Esophagus squamous epithelium (tissue), 5 donors: ENCODE measurements at places on chromosomes 2 and 18.

GRCh38 chr2:31192396-31192795, 24.9 kb downstream of the CAPN14 start:
- no peak overlapping the region for H3K27ac ChIP-seq
- no peak overlapping the region for H3K4me3 ChIP-seq
- H3K27me3 ChIP-seq: no peaks in the 10 kb centered on the region

GRCh38 chr2:70448041-70448440, 105.6 kb downstream of the TGFA start:
- no peaks in the 10 kb centered on the region for H3K36me3 ChIP-seq
- no peak overlapping the region for H3K4me3 ChIP-seq
- no peaks in the 10 kb centered on the region for H3K4me1 ChIP-seq
- no peak overlapping the region for H3K27ac ChIP-seq
- DNase-seq: no peak

- no peaks in the 10 kb centered on the region for H3K36me3 ChIP-seq
- H3K4me3 ChIP-seq: no peak overlapping the region
- no peaks in the 10 kb centered on the region for H3K27me3 ChIP-seq
- no peak for DNase-seq
- no peaks in the 10 kb centered on the region for H3K4me1 ChIP-seq
These were observed 93.4 kb upstream of the ZBTB14 start for GRCh38 chr18:5388896-5389295.

DNA sequence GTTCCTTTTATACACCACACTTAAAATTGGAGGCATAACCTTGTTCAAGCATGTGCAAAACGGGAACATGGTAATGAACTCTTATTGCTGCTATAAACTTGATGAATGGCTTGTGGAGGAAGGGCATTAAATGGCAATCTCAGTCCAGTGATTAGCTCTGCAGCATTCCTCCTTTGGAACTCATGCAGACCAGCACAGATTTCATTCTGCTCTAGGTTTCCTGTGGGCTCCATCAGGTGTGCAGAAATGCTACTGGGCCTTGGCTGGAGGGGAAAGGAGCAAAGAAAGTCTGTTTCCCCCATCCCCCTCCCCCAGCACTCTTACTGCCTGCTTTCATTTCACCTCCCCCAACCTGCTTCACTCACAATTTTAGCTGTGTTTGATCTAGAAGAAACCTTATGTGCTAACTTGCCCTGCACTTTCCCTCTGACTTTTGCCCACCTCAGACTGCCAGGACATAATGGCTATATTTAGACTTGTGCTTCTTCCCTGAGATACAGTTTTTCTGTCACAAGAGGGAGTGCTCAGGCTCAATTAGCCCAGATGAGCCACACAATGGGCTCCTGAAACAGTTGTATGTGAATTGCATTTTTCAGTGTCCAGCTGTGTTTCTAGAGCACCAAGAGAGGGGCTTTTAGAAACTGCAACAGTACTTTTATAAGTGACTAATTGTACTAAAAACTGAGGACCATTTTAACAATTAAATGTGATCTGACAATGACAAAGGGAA, 109.8 kb downstream of the FSHR start:
- H3K36me3 ChIP-seq: no peaks in the 10 kb centered on the region
- no peak overlapping the region for H3K4me3 ChIP-seq
- H3K27ac ChIP-seq: no peak overlapping the region
- DNase-seq: no peak
- no peaks in the 10 kb centered on the region for H3K4me1 ChIP-seq
- H3K27me3 ChIP-seq: no peaks in the 10 kb centered on the region

DNA sequence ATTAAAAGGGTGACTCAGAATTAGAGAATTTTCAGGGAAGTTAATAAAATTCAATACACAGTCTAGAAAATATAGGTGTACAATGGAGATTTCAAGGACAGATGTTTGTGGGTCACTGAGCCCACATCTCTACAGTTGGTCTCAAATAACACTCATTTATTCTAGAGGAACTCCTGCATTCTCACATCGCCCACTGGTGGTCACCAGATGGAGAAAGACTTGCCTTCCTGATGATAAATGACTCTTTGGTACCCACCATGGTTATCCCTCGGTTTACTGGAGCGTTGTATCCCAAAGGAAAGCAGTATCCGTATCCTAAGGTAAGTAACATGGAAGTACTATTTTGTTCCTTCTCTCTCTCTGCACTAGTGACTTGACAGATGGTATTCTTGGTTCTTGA, 1297.1 kb downstream of the DPP10 start:
- H3K4me1 ChIP-seq: no peaks in the 10 kb centered on the region
- no peaks in the 10 kb centered on the region for H3K27me3 ChIP-seq
- no peak overlapping the region for H3K27ac ChIP-seq
- no peaks in the 10 kb centered on the region for H3K36me3 ChIP-seq

GRCh38 chr2:95266781-95267430, 7.3 kb upstream of the PROM2 start:
- H3K4me1 ChIP-seq: no peaks in the 10 kb centered on the region
- H3K36me3 ChIP-seq: no peaks in the 10 kb centered on the region
- H3K27me3 ChIP-seq: no peaks in the 10 kb centered on the region
- DNase-seq: no peak
- no peak overlapping the region for H3K27ac ChIP-seq
- H3K4me3 ChIP-seq: no peak overlapping the region

GRCh38 chr18:54387631-54388030, 29.9 kb downstream of the C18orf54 start:
- no peak overlapping the region for H3K4me3 ChIP-seq
- no peak for DNase-seq
- H3K4me1 ChIP-seq: no peaks in the 10 kb centered on the region
- H3K36me3 ChIP-seq: no peaks in the 10 kb centered on the region
- no peak overlapping the region for H3K27ac ChIP-seq

DNA sequence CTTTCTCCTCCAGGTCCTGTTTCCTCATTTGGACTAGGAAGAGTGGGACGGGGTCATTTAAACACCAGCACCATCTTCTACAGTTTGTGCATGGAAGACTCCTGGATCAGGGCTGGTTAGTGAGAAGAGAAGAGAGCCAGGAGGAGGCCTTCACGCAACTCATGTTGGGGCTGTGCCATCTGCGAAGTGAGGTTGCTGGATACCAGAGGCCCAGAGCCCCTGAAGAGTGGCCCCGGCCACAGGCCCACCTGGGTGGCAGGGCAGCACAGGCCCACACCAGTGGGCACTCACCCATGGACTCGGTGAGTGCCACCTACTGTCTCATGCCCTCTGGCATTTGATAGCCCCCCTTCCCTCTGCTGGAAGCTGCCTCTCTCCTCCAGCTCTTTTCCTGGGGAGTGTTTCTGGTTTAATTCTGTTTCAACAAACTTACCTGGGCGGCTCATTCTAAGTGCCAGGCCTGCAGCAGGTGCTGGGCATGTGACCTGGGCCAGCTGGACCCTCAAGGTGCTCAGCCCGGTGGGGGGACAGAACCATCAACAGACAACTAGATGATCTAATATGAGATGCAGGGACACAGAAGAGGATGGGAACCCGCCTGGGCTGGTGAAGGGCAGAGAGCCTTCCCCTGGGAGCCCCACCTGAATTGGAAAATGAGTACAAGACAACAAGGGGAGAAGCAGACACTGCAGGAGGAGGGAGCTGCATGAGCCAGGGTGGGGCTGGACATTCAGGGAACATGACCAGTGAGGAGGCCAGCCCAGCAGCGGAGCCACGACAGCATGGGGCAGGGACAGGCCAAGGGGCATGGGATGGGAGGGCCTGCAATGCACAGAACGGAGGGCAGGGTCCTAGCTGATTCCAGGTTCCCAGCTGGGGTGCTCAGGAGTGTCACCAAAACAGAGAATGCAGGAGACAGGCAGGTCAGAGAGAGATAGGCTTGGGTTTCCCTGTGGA, 70.6 kb downstream of the MARCO start:
- H3K4me1 ChIP-seq: no peaks in the 10 kb centered on the region
- peaks cover 69% of the 10 kb centered on the region for H3K27me3 ChIP-seq
- H3K4me3 ChIP-seq: no peak overlapping the region
- no peak overlapping the region for H3K27ac ChIP-seq
- H3K36me3 ChIP-seq: no peaks in the 10 kb centered on the region
- no peak for DNase-seq

DNA sequence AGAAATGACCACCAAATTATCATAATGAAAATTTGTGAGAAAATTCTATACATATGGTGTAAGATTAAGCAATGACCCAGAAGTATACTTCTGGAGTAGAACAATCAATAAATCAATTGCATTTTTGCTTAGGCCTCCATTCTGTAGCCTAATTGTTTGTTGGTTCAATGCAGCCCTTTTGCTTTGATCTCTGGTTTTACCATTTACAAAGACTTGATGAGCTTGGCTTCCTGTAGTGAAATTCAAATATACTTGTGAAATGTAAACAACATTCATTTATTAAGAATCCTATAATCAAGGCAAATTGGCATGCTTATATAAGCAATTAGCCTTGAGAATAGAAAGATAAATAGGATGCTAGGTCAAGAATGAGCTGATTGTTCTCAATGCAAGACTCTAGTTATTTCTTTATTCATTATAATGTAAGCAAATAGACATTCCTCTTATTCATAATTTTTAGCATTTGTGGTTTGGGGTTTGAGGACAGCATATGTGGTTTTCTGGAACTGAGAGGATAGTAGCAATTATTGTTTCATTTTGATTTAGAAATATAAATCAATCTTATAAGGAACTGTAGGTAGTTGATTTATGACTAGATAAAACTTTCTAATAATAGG, 9.7 kb downstream of the FMNL2 start:
- no peak overlapping the region for H3K4me3 ChIP-seq
- no peaks in the 10 kb centered on the region for H3K27me3 ChIP-seq
- DNase-seq: no peak
- no peak overlapping the region for H3K27ac ChIP-seq
- H3K36me3 ChIP-seq: no peaks in the 10 kb centered on the region
- peaks cover 6% of the 10 kb centered on the region for H3K4me1 ChIP-seq

GRCh38 chr2:30300456-30301221, 69.3 kb downstream of the LBH start:
- DNase-seq: no peak
- no peaks in the 10 kb centered on the region for H3K27me3 ChIP-seq
- H3K4me3 ChIP-seq: no peak overlapping the region
- peak overlapping the region; percentile 68 for H3K27ac ChIP-seq
- peaks cover 7% of the 10 kb centered on the region for H3K4me1 ChIP-seq

DNA sequence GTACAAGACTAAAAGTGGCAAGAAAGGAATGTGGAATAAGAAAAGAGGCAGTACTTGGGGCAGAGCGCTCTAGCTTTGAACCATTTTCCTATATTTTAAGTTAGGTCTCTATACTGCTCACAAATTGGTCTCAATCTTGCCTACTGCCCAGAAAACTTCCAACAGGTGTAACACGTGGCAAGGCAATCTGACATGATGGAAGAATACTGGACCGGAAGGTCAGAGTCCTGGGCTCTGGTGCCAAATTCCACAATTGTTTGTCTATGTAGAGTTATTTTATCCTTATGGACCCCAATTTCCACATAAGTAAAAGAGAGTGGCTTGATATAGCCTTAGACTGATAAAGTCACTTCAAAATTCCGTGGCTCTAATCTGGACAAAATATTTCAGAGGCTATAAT, 28.9 kb downstream of the NHEJ1 start:
- no peaks in the 10 kb centered on the region for H3K27me3 ChIP-seq
- H3K4me1 ChIP-seq: no peaks in the 10 kb centered on the region
- no peak overlapping the region for H3K27ac ChIP-seq
- no peak for DNase-seq
- H3K4me3 ChIP-seq: no peak overlapping the region
- no peaks in the 10 kb centered on the region for H3K36me3 ChIP-seq

- no peaks in the 10 kb centered on the region for H3K36me3 ChIP-seq
- no peaks in the 10 kb centered on the region for H3K4me1 ChIP-seq
- no peak overlapping the region for H3K4me3 ChIP-seq
- H3K27me3 ChIP-seq: no peaks in the 10 kb centered on the region
- no peak overlapping the region for H3K27ac ChIP-seq
These were observed 66.1 kb downstream of the C18orf63 start for GRCh38 chr18:74381621-74382295.

GRCh38 chr18:58666176-58666575, 5.1 kb upstream of the MALT1 start:
- peaks cover 25% of the 10 kb centered on the region for H3K4me1 ChIP-seq
- no peak for DNase-seq
- H3K36me3 ChIP-seq: no peaks in the 10 kb centered on the region
- H3K4me3 ChIP-seq: no peak overlapping the region
- H3K27ac ChIP-seq: no peak overlapping the region
- H3K27me3 ChIP-seq: no peaks in the 10 kb centered on the region

- no peaks in the 10 kb centered on the region for H3K36me3 ChIP-seq
- no peak overlapping the region for H3K4me3 ChIP-seq
- no peak for DNase-seq
- H3K27ac ChIP-seq: no peak overlapping the region
- no peaks in the 10 kb centered on the region for H3K4me1 ChIP-seq
- H3K27me3 ChIP-seq: no peaks in the 10 kb centered on the region
These were observed 318.0 kb downstream of the FIGN start for GRCh38 chr2:163417596-163418337.

GRCh38 chr2:218263817-218264641, 3.2 kb downstream of the GPBAR1 start:
- peaks cover 34% of the 10 kb centered on the region for H3K36me3 ChIP-seq
- H3K27ac ChIP-seq: no peak overlapping the region
- H3K4me3 ChIP-seq: no peak overlapping the region
- H3K27me3 ChIP-seq: no peaks in the 10 kb centered on the region

- DNase-seq: no peak
- H3K4me3 ChIP-seq: no peak overlapping the region
- H3K27ac ChIP-seq: no peak overlapping the region
- peaks cover 17% of the 10 kb centered on the region for H3K4me1 ChIP-seq
- no peaks in the 10 kb centered on the region for H3K27me3 ChIP-seq
- no peaks in the 10 kb centered on the region for H3K36me3 ChIP-seq
These were observed 194.2 kb downstream of the ACKR3 start for GRCh38 chr2:236763857-236764256.

GRCh38 chr2:177183860-177184259, 28.7 kb upstream of the HNRNPA3 start:
- no peak for DNase-seq
- no peaks in the 10 kb centered on the region for H3K4me1 ChIP-seq
- H3K27ac ChIP-seq: no peak overlapping the region
- no peaks in the 10 kb centered on the region for H3K27me3 ChIP-seq
- no peak overlapping the region for H3K4me3 ChIP-seq
- no peaks in the 10 kb centered on the region for H3K36me3 ChIP-seq

- H3K27me3 ChIP-seq: no peaks in the 10 kb centered on the region
- H3K4me1 ChIP-seq: no peaks in the 10 kb centered on the region
- no peaks in the 10 kb centered on the region for H3K36me3 ChIP-seq
- DNase-seq: no peak
- H3K4me3 ChIP-seq: no peak overlapping the region
- no peak overlapping the region for H3K27ac ChIP-seq
These were observed 191.7 kb upstream of the ALKAL2 start for GRCh38 chr2:479490-480176.

DNA sequence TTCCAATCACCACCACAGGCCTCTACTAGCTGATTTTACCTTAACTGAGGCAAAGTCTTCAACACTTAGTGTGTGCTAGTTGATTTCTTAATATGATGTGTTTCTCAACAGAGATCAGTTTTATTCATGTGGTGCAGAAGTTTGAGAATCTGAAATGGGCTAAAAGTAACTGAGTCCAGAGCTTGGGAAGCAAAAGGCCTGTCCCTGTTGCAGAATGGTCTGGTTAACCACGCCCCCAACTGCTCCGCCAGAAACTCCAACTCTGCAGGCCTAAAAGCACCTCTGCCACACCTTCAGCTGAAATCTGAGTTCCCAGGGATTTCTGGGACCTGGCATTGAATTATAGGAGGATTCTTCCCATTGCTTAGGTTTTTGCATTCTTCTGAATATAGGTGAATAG, 44.9 kb downstream of the TWIST2 start:
- H3K27me3 ChIP-seq: no peaks in the 10 kb centered on the region
- no peak overlapping the region for H3K27ac ChIP-seq
- peaks cover 25% of the 10 kb centered on the region for H3K4me1 ChIP-seq
- no peaks in the 10 kb centered on the region for H3K36me3 ChIP-seq
- DNase-seq: no peak
